ENCODE measurements at places on chromosomes 5 and 9. TPM values are rescaled to one million over a fixed set of nuclear protein-coding genes. Genes with fewer than 3 reads are reported as not detected.

WNK2 gene
- total RNA-seq: under 0.01 TPM

PCDHA7 gene
- 0.27 TPM for total RNA-seq

ZNF462 gene
- 6.5 TPM for total RNA-seq

NPR3 gene
- total RNA-seq: 360 TPM

CHSY3 gene
- 0.27 TPM for total RNA-seq
